ENCODE measurements at places on chromosomes 7 and 10.
A peak's percentile ranks its signal among the peaks of the same experiment; 100 is the strongest.

GRCh38 chr10:49361178-49361554, 34.7 kb downstream of the DRGX start:
- DNase-seq, result no peak

GRCh38 chr10:128206676-128207075, 80.5 kb upstream of the MKI67 start:
- no peak for DNase-seq

DNA sequence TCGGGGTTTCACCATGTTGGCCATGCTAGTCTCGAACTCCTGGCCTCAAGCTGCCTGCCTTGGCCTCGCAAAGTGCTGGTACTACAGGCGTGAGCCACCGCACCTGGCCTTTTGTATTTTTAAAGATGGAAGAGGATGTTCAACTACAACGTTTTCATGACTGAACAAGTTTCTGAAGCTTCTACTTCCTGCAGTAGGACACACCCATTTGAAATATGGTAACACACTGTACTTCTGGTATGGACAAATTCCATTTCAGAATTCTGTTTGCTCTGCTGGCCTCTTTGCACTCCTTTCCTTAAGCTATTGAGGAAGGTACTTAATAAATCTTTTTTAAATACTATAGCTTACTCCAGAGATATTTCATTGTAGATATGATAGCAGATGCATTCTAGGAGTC, 10.9 kb upstream of the CDK1 start:
- no peak for DNase-seq

- DNase-seq, result no peak
These were observed 25.5 kb downstream of the FAM107B start for GRCh38 chr10:14749070-14749809.

DNA sequence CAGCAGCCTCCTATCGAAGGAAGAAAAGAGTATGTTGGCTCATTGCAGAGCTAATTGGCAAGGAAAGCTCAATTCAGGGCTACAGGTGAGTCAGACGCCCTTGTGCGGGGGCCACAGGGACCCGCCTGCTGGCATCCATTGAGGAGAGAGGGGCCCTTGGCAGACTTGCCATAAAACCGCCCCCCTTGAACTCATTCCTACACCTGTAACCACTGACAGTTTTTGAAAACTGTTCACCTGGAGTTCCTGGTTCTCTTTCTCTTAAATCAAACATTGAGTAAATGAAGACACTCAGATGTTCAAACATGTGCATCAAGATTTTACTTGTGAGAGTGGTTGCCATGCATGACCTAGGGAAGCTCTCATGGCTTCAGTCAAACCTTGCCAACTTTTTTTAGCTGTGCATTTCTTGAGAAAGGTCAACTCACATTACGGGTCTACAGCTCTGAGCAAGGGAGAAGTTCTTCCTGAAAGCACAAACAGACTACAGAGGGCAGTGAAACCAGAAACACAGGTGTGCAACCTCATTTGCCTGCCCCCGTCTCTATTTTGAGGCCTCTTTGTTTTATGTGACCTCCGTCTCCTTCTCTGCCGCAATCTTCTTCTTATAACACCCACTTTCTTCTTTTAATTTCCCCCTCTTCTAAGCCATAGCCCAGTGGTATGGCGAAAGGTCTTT, 87.8 kb downstream of the TBXAS1 start:
- DNase-seq, result no peak

- DNase-seq, result no peak
These were observed 33.1 kb upstream of the EPC1 start for GRCh38 chr10:32379950-32380551.

- no peak for DNase-seq
These were observed 239.2 kb upstream of the PRKCQ start for GRCh38 chr10:6819301-6819700.

- DNase-seq, result no peak
These were observed 23.6 kb downstream of the RGS10 start for GRCh38 chr10:119518936-119519335.

- DNase-seq, result no peak
These were observed 32.3 kb downstream of the OAT start for GRCh38 chr10:124386186-124387077.

DNA sequence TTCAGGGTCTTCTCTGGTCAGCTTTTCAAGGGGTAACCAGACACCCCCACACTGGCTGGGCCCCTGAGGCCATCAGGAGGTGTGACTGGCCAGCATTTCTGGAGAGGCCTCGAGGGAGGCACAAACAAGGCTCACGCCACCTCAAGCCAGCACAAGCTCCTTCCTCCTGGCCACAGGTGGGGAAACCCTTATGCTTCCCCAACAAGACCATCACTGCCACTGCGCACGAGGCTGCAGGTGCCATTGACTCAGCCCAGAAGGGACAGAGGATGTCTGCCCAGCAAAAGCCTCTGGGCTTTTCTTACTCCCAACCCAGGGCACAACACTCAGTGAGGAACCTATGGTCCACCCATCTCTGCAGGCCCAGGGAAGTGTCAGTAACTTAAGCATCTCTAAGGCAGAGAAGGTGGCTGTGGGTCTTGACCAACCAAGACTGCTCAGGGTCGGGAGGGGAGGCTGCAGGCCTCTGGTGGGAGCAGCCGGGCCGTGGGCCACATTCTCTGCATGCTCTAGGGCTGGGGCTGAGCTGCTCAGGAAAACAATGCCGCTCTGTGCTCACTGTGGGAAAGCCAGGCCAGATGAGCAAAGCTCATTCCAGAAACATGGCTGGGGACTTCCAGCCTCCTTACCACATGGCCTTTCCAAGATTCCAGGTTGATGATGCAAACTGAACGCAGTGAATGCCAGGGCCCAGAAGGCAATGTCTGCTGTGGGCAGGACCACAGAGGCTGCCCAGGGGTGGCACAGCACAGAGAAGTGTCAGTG, 24.2 kb upstream of the RASSF4 start:
- DNase-seq, result peak; percentile 68

GRCh38 chr10:113585949-113586348, 33.1 kb downstream of the HABP2 start:
- no peak for DNase-seq

DNA sequence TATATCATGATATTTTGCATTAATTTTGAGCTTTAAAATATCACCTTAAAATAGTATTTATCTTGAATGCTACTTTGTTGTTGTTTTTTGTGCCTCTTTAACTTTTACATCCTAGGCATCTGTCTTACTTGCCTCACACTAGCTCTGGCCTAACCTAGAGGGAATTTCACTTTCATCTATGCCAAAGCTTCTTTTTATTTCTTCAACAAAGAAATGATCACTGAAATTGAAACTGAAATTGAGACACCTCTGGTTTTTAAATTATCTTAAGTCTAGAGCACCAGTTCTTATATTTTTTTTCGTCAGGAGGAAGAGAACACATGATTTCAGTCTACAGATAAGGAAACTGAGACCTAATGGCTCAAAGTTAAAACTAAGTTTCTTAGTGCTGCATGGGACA, 3.5 kb upstream of the SCIN start:
- no peak for DNase-seq

- DNase-seq, result no peak
These were observed 20.8 kb upstream of the NMT2 start for GRCh38 chr10:15189133-15189885.

- DNase-seq, result no peak
These were observed 10.3 kb downstream of the WNT16 start for GRCh38 chr7:121339082-121339481.

DNA sequence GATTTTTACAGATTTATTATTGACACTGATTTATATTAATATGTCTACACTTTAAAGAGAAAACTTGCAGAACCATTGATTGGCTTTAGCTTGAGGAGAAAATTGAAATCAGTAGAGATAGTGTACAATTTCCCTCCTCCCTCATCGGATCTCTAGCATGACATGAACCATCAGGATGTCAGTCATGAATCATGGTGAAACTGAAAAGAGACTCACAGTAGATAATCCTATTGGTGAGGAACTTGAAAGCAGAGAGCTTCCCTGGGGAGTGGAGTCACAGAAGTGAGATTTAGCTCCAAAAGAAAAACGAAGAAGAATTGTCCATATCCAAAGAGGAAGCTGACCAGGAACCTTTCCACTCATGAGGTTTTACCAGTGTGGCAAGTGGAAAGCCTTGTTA, 346.8 kb downstream of the ABCA13 start:
- DNase-seq, result no peak

- DNase-seq, result no peak
These were observed 19.2 kb upstream of the TTYH3 start for GRCh38 chr7:2612445-2613097.

DNA sequence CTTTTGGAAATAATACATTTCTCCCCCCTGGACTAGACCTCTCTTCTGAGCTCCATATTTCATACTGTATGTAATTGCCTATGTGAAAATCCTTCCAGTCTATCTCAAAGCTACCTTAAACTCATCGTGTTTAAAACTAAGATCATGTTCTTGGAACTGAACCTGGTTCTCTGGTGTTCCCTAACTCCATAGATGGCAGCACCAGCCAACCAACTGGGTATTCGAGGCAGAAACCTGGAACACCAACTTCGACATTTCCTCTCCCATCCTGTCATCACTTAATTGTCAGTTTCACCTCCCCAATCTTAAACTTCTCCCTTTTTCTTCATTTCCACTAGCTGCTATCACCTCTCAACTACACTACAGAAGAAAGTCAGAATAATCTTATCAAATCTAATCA, 87.0 kb downstream of the ANKIB1 start:
- DNase-seq, result no peak

DNA sequence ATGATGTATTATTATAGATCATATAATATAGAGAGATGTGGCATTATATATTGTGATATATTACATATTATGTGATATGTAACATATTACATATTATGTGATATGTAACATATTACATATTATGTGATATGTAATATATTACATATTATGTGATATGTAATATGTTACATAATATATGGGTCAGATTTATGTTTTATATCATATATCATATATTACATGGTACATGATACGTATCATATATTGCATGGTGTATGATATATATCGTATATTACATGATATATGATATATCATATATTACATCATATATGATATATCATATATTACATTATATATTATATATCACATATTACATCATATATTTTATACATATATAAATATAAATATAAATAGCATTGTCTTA, 164.1 kb upstream of the NEBL start:
- DNase-seq, result no peak

DNA sequence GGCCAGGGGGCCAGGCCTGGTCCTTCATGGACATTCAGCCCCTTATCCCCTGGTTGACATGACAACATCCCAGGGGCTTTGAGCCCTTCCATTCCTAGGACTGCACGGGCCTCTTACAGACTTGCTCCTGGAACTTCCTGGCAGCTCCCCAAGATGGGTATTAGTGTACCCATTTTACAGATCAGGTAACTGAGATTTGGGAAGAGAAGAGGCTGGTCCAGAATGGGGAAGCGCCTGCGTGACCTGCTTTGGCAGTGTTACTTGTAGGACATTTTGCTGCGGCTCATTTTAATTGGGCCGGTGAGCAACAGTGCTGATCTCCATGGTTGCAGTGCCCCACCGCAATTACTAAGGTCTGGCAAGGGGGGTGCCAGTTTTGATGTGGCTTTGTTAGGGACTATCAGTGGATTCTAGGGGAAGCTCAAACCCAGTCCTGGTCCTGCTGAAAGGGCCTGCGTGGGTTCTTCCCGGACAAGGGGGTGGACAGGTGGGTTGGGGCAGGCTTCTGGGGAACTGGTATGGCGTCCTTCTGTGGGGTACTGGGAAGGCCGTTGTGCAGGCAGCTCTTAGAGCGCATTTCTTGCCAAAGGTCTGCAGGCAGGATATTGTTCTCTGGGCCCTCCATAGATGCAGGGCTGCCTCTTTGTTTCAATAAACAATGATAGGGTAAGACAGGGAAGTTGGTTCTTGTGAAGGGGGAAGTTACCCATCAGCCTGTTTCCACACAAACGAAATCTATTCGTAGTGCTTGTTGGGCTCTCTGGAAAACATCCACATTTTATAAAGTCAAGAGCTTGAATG, 137.6 kb downstream of the RGS10 start:
- no peak for DNase-seq

GRCh38 chr7:55018361-55019190, at the start of gene EGFR:
Gene EGFR, plus strand, starts transcription at chr7:55019017. Its CDS starts 261 bp downstream, at chr7:55019278.
- DNase-seq, result peak; percentile 72

DNA sequence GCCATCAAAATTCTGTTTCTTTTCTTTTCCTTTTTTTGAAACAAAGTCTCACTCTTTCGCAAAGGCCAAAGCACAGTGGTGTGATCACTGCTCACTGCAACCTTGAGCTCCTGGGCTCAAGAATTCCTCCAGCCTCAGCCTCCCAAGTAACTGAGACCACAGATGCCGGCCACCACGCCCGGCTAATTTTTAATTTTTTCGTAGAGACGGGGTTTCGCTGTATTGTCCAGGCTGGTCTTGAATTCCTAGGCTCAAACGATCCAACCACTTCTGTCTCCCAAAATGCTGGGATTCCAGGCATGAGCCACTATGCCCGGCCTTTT, 25.7 kb upstream of the TRIM56 start:
- no peak for DNase-seq

GRCh38 chr7:43211693-43212092, 99.2 kb downstream of the HECW1 start:
- peak; percentile 47 for DNase-seq

DNA sequence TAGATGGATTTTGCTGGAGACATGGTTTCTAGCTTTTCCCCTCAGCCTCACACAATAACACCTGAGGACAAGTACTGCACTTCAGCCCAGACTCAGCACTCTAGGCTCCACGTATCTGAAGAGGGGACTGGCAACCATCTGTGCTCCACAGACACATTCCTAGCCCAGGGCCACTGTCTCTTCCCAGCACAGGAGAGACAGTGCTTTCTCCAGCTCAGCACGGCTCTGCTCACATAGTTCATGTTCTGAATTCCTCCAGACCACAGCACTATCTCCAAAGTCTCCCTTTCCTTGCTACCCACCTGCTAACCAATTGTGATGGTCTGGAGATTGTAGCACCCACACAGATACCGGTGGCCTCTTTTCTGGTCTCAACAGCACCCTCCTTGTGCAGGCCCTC, 114.5 kb downstream of the HTR7 start:
- DNase-seq, result no peak

GRCh38 chr7:2031451-2031845, 201.3 kb downstream of the MAD1L1 start:
- DNase-seq, result no peak

GRCh38 chr7:25759748-25760147, 392.2 kb upstream of the NFE2L3 start:
- no peak for DNase-seq

- DNase-seq, result no peak
These were observed 100.6 kb upstream of the CELF2 start for GRCh38 chr10:10917031-10917430.

DNA sequence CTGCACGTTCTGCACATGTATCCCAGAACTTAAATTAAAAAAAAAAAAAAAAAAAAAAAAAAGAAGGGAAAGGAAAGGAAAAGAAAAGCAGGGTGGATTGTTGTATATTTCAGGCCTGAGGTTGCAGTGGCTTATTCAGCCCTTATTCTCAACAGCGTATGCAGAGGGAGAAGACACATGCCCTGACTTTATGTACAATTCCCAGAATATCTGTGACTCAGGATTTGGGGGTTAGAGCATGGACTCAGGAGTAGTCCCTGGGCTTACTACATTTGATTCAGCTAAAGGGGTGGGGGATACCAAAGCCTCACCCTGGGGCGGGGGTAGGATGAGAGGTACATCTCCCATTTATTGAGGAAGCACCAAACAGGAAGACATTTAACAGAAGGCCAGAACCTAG, 137.4 kb downstream of the MYOF start:
- no peak for DNase-seq
